ENCODE measurements at places on chromosomes 4 and X. TPM values are rescaled to one million over a fixed set of nuclear protein-coding genes. Genes with fewer than 3 reads are reported as not detected.
A peak's percentile ranks its signal among the peaks of the same experiment; 100 is the strongest.

SMPX gene
- total RNA-seq: not detected

DNA sequence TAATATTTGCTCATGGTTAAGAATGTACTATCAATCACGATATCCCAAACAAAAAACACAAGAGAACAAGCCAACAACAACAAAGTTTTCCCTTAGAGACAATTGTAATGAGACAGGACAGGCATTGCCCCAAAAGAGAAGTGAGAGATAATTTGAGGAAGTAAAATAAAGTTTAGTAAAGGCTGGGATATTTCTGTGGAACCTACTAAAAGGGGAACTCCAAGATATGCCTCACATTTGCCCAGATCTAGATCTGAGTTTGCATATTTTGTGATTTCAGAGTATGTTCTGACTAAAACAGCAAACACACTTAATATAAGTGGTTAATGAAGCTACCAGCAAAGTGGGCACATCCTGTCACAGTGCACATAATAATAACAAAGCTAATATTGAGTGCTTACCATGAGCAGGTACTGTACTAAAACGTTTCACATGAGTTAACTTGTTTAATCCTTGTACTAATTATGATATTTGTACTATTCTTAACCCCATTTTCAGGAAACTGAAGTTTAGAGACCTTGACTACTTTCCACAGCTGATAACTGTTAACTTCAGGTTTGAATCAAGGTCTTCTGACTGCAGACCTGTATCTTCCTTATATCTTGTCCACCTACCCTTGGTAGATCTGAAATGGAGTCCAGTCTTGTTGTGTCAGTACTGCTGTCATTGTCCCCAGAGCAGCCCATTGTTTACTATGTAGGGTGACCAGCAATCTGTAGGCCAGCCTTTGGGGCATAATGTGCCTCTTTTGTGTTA lies 26.0 kb upstream of the BMP2K start:
- no peaks in the 10 kb centered on the region for H3K27me3 ChIP-seq
- peaks cover 12% of the 10 kb centered on the region for H3K4me1 ChIP-seq
- DNase-seq: no peak
- H3K4me3 ChIP-seq: no peak overlapping the region
- H3K36me3 ChIP-seq: no peaks in the 10 kb centered on the region
- H3K27ac ChIP-seq: peak overlapping the region; percentile 19

ANOS1 gene
- total RNA-seq: 49.7 TPM

- no peaks in the 10 kb centered on the region for H3K4me1 ChIP-seq
- H3K27me3 ChIP-seq: no peaks in the 10 kb centered on the region
- H3K4me3 ChIP-seq: peak within 1 kb of the TSS; percentile 60
- H3K36me3 ChIP-seq: no peaks in the 10 kb centered on the region
- peak within 1 kb of the TSS; percentile 78 for H3K27ac ChIP-seq
Measured at GRCh38 chrX:16786139-16786790, at the start of gene TXLNG. TXLNG (plus strand) TSS chrX:16786466; CDS start chrX:16786488, 22 bp downstream.

- H3K36me3 ChIP-seq: no peaks in the 10 kb centered on the region
- no peaks in the 10 kb centered on the region for H3K27me3 ChIP-seq
- no peaks in the 10 kb centered on the region for H3K4me1 ChIP-seq
- no peak overlapping the region for H3K27ac ChIP-seq
Measured at GRCh38 chrX:17187136-17187756, 187.8 kb upstream of the NHS start.

GRCh38 chr4:150699599-150699998 lies 117.6 kb downstream of the MAB21L2 start:
- no peak for DNase-seq
- no peaks in the 10 kb centered on the region for H3K27me3 ChIP-seq
- H3K36me3 ChIP-seq: no peaks in the 10 kb centered on the region
- H3K4me1 ChIP-seq: no peaks in the 10 kb centered on the region
- H3K4me3 ChIP-seq: no peak overlapping the region

- H3K27me3 ChIP-seq: no peaks in the 10 kb centered on the region
- H3K4me1 ChIP-seq: peaks cover 15% of the 10 kb centered on the region
- no peaks in the 10 kb centered on the region for H3K36me3 ChIP-seq
Measured at GRCh38 chr4:127534041-127534825, 98.5 kb upstream of the INTU start.

DNA sequence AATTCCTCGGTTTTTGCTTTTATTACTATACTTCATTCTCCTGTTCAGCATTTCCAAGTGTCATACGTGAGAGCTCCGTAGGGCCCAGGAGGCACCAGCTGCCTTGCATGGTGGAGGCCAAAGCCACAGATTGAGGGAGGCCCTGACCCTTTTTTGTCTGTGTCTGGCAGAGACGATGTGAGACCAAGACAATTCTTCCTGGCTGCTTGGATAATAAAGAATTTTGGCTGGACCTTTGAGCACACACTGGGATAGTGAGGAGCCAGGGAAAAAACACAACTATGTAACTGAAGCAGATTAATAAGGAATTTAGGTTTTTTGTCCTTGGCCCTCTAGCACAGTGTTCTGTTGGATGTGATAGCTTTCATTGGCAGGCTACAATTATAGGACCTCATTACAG lies 161.0 kb downstream of the CPXCR1 start:
- H3K4me3 ChIP-seq: no peak overlapping the region
- H3K36me3 ChIP-seq: no peaks in the 10 kb centered on the region
- no peaks in the 10 kb centered on the region for H3K4me1 ChIP-seq
- no peak for DNase-seq

DNA sequence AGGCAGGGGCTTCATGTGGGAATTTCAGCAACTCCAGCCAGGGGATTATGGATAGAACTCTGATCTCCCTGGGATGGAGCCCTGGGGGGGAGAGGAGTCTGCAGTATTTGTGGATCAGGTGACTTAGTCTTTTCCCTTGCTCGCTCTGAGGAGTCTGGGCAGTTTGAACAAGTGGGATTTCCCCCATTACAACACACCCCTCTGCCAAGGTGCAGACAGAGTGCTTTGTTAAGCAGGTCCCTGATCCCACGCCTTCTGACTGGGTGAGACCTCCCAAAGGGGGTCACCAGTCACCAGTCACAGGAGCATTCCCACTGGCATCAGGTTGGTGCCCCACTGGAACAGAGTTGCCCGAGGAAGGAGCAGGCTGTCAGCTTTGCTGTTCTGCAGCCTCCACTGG lies 123.9 kb downstream of the LHFPL1 start:
- H3K4me3 ChIP-seq: no peak overlapping the region
- no peaks in the 10 kb centered on the region for H3K4me1 ChIP-seq
- H3K27ac ChIP-seq: no peak overlapping the region
- no peak for DNase-seq
- H3K27me3 ChIP-seq: no peaks in the 10 kb centered on the region

DNA sequence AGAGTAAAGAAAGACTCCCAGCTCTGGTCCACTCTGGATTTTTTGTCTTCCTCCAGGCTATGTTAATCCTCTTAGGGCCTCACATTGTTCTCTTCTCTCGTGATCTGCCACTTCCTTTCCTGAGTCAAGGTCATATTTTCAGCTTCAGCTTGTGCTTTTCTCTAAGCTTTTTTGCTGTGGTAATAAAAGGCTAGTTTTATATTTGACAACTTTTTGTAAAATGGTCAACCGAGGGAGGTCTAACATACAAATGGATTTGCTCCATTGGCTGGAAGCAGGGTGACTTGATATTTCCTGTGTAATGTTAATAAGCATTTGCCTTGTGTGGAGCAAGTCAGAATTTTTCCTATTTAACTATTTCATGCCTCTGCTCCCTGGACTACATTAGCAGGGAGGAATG lies 239.7 kb downstream of the RAB28 start:
- H3K27ac ChIP-seq: no peak overlapping the region
- no peak for DNase-seq
- H3K36me3 ChIP-seq: no peaks in the 10 kb centered on the region
- H3K4me1 ChIP-seq: no peaks in the 10 kb centered on the region

SORCS2 gene
- total RNA-seq: 7.2 TPM

DNA sequence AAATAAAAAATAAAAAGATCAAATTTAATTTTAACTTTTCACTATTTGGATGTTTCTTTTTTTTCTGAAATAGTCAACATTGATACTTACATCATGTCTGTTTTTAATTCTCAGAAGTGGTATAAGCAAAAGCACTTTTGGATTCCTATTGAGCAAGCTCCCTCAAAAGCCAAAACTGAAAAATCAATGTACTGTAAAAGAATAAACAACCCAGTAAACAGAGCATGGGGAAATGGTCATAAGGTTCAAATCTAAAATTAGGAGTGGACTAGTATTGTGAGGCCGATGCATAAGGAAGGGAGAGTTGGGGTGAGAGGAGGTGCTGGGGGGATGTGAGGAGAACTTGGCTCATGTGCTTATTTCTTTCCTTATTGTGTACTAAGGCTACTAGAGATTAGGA lies 37.9 kb downstream of the NUDT6 start:
- no peaks in the 10 kb centered on the region for H3K4me1 ChIP-seq
- no peak for DNase-seq
- no peaks in the 10 kb centered on the region for H3K27me3 ChIP-seq
- H3K36me3 ChIP-seq: no peaks in the 10 kb centered on the region

ZCCHC12 gene
- total RNA-seq: 0.41 TPM

UGT2B11 gene
- total RNA-seq: not detected

DNA sequence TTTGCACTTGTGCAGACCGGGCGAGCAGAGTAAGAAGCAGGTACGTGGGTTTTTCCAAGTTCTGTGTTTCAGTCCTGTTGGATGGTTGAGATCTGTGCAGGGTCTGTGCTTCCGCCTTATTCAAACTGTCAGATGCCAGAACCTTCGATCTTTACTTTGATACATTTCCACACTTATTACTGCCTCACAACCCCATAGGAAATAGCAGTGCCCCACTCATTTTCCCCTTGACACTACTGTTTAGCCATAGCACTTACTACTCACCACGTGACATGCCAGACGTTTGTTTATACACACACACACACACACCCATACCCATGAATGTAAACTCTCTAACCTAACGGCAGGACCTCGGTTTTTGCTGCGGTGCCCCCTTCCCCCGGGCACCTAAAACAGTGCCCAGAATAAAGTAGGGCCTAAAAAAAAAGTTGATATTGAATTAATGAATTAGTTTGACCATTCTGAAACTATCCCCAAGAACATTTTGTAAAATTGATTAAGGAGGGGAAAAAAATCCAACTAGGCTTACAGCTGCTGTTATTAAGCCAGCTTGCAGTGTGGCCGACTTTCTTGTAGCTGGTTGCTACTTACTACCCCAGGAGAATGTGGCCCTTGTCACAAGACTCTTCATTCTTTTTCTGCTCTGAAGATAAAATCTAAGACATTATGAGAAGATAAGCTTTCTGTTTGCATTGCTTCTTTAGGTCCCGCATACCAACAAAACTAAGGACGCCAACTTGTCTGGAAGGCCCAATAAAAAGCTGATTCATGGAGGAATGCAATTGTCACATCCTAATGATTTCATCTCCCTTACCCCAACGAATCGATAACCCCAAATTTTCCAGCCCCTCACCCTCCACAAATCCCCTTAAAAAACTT lies 704 bp upstream of the SEPSECS start:
- H3K4me1 ChIP-seq: peaks cover 24% of the 10 kb centered on the region
- peak overlapping the region; percentile 96 for H3K4me3 ChIP-seq
- H3K27ac ChIP-seq: peak overlapping the region; percentile 98
- no peaks in the 10 kb centered on the region for H3K27me3 ChIP-seq
- H3K36me3 ChIP-seq: no peaks in the 10 kb centered on the region

- no peaks in the 10 kb centered on the region for H3K36me3 ChIP-seq
- no peak for DNase-seq
- H3K4me1 ChIP-seq: peaks cover 28% of the 10 kb centered on the region
- H3K4me3 ChIP-seq: peak overlapping the region; percentile 39
- peaks cover 46% of the 10 kb centered on the region for H3K27me3 ChIP-seq
Measured at GRCh38 chr4:787561-787981, 38.4 kb downstream of the CPLX1 start.

DNA sequence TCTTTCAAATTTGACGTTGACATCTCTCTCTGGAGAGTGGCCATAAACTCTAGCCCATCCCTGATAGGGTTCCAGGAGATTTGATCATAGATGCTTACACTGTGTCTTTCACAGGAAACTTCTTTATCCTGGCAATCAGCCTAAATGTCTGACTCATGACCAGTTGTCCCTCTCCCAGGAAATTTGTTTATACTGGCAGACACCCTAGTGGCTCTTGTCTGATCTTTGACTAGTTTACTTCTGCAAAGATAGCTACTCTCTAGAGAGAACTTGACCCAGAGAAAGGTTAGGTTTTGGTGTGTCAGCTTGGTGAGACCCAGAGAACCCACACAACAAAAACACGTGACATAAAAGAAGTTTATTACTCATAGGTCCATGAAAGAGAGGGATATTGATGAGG lies 509.8 kb downstream of the CENPC start:
- no peaks in the 10 kb centered on the region for H3K36me3 ChIP-seq
- no peaks in the 10 kb centered on the region for H3K4me1 ChIP-seq
- no peak overlapping the region for H3K4me3 ChIP-seq
- no peak overlapping the region for H3K27ac ChIP-seq
- H3K27me3 ChIP-seq: no peaks in the 10 kb centered on the region

GRCh38 chr4:155676430-155676825 lies 9.8 kb downstream of the GUCY1A1 start:
- no peaks in the 10 kb centered on the region for H3K36me3 ChIP-seq
- H3K27ac ChIP-seq: peak overlapping the region; percentile 7
- no peak for DNase-seq
- H3K27me3 ChIP-seq: no peaks in the 10 kb centered on the region
- peaks cover 44% of the 10 kb centered on the region for H3K4me1 ChIP-seq
- H3K4me3 ChIP-seq: no peak overlapping the region

DNA sequence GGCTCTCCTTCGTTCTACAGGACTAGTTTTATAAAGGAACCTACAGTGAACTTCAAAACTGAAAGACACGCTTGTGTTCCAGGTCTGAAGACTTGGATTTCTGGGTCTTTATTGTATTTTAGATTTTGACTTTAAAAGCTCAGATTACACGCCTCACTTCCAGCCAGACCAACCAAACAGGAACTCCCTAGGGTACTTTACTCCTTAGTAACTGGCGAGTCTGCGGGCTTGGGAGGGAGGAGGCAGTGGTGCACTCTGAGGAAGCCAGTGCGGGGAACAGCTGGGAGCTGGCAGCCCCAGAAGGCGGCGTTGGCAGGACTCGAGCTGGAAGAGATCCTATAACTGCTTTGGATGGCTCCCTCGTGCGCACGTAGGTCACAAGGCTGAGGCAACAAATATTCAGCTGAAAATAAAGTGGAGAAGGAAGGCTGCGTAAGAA lies 391 bp upstream of the PHKA1 start:
- DNase-seq: peak; percentile 73
- peak overlapping the region; percentile 50 for H3K4me3 ChIP-seq
- H3K27ac ChIP-seq: peak overlapping the region; percentile 71

DNA sequence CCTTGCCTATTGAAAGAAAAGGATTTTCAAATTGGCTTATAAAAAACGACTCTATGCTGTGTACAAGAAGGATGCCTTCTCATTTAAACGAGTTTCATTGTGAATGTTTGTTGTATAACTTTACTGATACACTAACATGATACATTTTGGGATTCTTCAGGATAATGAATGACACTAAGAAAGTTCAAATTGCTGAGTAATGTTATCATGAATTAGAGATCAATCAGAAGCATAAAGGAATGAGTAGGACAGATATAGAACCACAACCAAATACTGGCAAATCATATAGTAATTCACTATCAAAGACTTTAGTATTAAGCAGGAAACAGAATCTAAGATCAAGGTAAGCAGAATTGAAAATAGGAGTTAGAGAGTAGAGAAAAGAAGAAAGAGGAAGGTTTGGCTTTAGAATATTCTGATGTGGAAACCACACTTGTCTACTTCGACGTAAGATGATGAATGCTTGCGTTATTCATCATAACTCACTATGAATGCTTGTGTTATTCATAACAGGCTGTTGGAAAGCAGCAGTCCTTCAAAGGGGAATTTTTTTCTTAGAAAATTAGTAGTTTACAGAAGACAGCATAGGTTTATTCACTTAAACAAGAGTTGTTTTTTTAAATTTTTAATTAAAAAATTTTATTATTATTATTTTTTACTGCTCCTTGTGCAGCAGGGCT lies 13.4 kb downstream of the CCDC158 start:
- no peak for DNase-seq
- H3K27ac ChIP-seq: no peak overlapping the region
- H3K36me3 ChIP-seq: no peaks in the 10 kb centered on the region
- H3K4me3 ChIP-seq: no peak overlapping the region

CTAG1B gene
- total RNA-seq: not detected
